ENCODE measurements at places on chromosomes 3 and 15. TPM values are rescaled to one million over a fixed set of nuclear protein-coding genes. Genes with fewer than 3 reads are reported as not detected.

The A4GNT gene
- polyA plus RNA-seq = not detected

The CFAP20DC gene
- 0.53 TPM for polyA plus RNA-seq

The PFN2 gene
- polyA plus RNA-seq = 2.8 TPM

The ZNF662 gene
- polyA plus RNA-seq = not detected

The EPHA3 gene
- not detected for polyA plus RNA-seq

The HRG gene
- not detected for polyA plus RNA-seq

The PLA2G4D gene
- not detected for polyA plus RNA-seq

The EIF4E3 gene
- 1.7 TPM for polyA plus RNA-seq

Measured in IgD-negative memory B cell (primary cell).